Inflammatory macrophage treated with lipopolysaccharide for 1 hour (primary cell): ENCODE measurements at places on chromosomes 5 and 9.
A peak's percentile ranks its signal among the peaks of the same experiment; 100 is the strongest.

DNA sequence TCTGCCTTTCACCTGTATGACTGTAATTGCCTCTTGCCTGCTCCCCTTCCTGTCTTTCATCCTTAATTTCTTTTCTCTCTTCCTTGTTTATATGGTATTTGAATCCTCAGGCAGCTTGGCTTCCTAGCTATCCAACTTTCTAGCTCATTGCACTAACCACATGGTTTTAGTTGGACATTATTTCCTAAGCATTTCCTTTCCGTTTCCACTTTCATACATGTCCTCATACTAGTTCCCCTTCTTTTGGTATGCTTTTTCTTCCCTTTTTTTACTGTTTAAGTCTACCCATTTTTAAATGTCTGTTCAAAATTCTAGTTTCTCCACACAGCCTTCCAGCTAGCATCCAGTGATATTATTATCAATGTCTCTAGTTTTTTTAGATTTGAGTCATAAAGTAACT is 6.6 kb downstream of the CWC27 start:
- peak; percentile 50 for DNase-seq

GRCh38 chr9:94135222-94135621 is 51.0 kb downstream of the PTPDC1 start:
- DNase-seq, result no peak

GRCh38 chr5:54484219-54484894 is 28.9 kb downstream of the HSPB3 start:
- DNase-seq, result no peak

DNA sequence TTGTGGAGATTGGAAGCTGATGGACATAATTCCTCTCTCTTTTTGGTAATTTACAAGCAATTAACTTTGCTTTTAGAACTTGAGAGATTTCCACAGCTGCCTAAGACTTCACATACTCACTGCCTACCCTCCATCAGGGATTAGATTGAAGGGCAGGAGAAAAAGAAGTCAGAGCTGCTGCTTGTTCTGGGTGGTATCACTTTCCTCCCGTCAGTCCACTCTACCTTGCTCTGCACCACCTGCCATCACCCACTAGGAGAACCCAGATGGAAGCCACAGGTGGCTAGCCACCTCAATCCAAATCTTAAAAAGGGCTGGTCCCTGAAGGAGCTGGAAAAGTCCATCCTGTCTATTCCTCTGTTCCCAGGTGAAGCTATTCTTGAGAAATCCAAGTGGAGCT is 10.5 kb downstream of the IRF1 start:
- DNase-seq, result no peak

- no peak for DNase-seq
Measured at GRCh38 chr5:170070556-170071412, 34.9 kb upstream of the FOXI1 start.

DNA sequence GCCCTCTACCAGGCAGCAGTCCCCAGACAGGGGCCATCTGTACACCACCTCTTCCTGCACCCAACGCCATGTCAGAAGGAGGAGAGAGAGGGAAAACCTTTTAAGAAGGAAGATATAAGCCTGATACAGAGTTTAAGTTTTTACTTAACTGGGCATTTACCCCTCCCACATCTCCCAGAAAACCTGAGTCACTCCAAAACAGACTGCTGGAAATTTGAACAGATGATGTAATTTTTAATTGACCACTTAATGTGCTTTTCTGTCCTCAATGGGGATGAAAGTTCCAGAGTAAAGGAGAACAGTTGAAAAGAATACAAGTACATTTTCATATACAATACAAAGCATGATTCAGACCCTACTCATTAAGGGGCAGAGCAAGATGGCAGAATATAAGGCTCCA is 63.9 kb downstream of the TTC39B start:
- peak; percentile 27 for DNase-seq

DNA sequence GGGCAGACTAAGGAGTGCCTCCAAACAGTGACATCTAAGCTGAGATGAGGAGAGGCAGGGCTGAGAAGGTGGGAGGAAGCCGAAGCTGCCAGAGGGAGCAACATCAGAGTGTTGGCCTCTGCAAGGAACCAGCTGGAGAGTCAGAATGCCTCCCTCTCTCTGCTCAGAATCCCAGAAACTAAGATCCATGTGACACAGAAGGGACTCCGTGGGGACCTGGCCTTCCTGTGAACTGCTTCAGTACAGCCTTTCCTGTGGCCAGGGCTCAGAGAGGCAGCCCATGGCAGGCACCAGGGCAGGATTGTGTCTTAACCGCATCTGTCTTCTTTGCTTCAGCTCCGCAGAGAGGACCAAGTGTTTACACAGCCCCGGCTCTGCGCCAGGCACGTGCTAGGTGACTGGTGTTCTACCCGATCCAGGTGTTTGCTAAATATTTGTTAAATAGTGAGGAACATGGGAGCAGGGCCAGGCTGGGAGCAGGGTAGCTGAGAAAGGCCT is 33.5 kb downstream of the KCNMB1 start:
- DNase-seq, result no peak

- DNase-seq, result no peak
Measured at GRCh38 chr5:143682246-143682905, 129.6 kb upstream of the HMHB1 start.

DNA sequence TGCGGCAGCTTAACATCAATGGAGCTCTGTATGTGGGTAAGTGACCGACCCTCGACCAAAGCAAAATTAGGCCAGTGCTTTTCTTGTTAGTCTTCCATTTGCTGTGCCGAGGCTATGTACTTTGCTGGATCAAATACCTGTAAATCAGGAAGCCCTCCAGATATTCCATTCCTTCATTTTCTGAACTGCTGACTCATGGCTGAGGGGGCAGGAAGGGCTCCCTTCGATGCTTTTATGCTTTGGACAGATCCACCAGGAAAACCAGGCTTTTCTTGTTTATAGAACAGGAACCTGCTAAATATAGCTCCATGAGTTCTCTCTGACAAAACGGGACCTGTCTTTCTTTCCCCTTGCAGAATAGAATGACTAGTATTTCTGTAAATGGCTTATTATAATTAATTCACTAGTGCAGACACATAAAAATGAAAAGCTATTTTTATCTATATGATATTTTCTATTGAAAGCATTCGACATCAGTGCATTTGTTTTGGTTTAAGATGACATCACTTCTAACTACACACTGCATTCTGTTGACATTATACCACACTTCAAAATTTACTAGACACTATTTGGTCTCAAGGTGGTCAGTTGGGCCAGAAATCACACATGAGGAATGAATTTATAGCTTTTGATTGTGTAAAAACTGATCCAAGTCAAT is 93.3 kb downstream of the LIFR start:
- DNase-seq, result no peak

- DNase-seq, result no peak
Measured at GRCh38 chr9:109585796-109586195, 87.7 kb upstream of the PTPN3 start.

DNA sequence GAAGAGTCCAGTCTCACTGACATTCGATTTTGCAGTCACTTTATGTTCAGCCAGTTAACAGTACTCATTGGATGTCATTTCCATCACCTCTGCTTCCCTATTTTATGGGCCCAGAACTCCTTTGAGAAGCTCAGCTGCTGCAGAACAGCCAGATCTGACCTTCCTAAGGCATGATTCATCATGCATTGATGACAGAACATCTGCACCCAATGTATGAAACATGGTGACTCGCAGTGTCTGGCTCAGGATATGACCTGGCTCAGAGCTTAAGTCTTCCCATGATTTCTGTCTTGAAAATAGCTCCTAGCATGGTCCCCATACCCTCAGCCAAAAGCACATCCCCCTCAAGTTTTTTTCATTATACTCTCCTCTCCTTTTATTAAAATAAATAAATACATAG is 92.6 kb upstream of the TRIM32 start:
- DNase-seq, result no peak

DNA sequence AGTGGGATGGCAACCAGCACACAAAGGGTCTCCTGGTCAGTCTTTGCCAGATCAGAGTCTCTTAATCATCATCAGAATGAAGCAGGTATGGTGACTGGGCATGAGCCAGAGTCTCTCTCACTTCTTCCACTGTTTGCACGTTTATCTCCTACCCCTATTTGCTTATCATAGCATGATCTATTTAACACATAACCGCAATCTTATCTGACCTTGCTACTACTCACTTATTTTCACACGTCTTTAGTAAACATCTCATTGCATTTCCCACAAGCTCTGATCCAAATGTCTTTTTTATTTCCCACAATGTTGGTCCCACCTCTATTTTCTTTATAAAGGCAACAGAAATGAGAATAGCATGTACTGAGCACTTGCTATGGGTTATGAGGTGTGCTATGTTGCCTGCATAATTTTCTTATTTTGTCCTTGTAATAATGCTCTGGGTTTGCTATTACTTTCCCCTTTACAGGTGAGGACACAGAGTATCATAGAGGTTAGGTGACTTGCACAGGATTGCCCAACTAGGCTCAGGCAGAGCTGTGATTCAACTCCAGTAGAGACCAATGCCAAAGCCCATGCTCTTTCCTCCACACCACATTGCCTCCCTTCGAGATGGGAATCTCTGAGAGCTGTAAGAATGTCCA is 39.7 kb upstream of the IL7R start:
- no peak for DNase-seq

GRCh38 chr9:27933210-27934025 is 360.1 kb upstream of the C9orf72 start:
- DNase-seq, result no peak

DNA sequence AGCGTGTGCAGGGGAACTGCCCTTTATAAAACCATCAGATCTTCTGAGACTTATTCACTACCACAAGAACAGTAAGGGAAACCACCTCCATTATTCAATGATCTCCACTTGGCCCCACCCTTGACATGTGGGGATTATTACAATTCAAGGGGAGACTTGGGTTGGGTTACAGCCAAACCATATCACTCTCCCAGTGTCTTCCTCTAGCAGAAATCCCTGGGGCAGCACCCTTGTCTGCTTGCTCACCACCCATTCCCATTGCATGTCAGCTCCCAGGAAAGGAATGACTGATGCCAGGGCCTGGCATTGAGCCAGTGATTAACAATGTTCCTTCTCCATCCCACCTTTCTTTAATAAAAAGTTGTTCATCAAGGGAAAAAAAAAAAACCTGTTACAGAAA is 199.0 kb downstream of the IRX1 start:
- DNase-seq, result no peak

GRCh38 chr5:35182910-35183535 is 47.3 kb downstream of the PRLR start:
- peak; percentile 59 for DNase-seq

GRCh38 chr9:128304971-128305288 is 17.3 kb downstream of the TRUB2 start:
- no peak for DNase-seq

DNA sequence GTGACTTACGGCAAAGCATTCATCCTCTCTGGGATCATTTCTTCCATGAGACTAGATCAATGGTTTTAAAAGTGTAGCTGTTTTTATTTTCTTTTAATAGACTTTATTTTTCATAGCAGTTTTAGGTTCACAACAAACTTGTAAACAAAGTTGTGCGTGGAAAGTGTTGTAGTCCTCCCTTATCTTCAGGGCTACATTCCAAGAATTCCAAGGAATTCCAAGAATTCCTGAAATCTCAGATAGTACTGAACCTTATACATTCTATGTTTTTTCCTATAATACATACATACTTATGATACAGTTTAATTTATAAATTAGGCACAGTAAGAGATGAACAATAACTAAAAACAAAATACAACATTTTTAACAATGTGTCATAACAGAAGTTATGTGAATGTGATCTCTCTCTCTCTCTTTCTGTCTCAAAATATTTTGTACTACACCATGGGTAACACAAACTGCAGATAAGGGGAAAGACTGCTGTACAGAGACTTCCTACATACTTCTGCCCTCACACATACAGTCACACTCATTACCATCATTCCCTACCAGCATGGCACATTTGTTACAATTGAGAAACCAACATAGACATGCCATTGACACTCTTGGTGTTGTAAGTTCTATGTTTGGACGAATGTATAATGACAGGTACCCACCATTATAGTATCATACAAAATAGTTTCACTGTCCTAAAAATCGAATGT is 1933.2 kb upstream of the WWC1 start:
- DNase-seq, result no peak

- DNase-seq, result no peak
Measured at GRCh38 chr9:126915846-126916543, 1.4 kb downstream of the RALGPS1 start.

DNA sequence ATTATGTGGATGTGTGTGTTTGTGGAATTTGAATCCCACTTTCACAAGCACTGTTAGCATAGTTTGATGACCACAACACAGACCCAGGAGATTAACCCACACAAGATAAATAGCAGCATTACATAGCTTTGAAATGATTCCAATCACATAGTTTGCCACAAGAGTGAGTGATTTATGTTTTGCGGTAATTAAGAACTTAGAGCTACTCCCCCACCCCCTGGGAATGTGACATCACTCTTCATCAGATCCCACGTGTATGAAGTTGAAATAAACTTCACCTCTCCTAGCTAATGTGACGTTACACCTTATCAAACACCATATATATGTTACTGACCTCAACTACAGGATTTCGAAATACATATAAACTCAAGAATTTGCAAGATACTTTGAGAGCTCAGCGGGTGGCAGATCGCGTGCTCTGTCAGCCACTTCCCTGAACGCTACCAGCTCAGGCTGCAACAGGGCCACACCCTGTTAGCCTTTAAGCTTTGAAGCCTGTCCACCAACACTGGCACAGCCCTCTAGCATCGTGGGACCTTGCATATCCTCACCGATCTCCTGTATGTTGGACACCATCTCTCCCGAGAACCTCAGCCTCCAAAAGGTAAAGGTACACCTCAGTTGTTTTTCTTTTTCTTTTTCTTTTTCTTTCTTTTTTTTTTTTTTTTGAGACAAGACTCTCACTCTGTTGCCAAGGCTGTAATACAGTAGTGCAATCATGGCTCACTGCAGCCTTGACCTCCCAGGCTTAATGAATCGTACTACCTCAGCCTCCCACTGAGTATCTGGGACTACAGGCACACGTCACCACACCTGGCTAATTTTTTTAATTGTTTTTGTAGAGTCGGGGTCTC is 1.7 kb upstream of the AGTPBP1 start:
- peak; percentile 71 for DNase-seq

DNA sequence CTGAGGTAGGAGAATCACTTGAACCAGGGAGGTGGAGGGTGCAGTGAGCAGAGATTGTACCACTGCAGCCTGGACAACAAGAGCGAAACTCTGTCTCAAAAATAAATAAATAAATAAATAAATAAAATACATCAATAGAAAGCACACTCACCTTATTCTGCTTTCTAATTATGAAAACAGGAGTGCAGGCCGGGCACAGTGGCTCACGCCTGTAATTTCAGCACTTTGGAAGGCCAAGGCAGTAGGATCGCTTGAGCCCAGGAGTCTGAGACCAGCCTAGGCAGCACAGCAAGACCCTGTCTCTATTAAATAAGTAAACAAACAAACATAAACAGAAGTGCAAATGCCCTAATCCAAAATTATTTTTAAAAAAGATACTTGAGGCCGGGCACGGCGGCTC is 2.3 kb downstream of the PWWP2A start:
- no peak for DNase-seq

- DNase-seq, result no peak
Measured at GRCh38 chr9:114250235-114250568, 72.7 kb upstream of the ORM1 start.

GRCh38 chr5:135317286-135317685 is 81.7 kb downstream of the MACROH2A1 start:
- DNase-seq, result no peak
